ENCODE measurements at places on chromosomes 11 and 22. TPM values are rescaled to one million over a fixed set of nuclear protein-coding genes. Genes with fewer than 3 reads are reported as not detected.
A peak's percentile ranks its signal among the peaks of the same experiment; 100 is the strongest.

GRCh38 chr22:39238966-39239505 lies 5.7 kb downstream of the PDGFB start:
- peaks cover 79% of the 10 kb centered on the region for H3K27me3 ChIP-seq
- H3K27ac ChIP-seq: peak overlapping the region; percentile 75
- peaks cover 68% of the 10 kb centered on the region for H3K4me1 ChIP-seq

DNA sequence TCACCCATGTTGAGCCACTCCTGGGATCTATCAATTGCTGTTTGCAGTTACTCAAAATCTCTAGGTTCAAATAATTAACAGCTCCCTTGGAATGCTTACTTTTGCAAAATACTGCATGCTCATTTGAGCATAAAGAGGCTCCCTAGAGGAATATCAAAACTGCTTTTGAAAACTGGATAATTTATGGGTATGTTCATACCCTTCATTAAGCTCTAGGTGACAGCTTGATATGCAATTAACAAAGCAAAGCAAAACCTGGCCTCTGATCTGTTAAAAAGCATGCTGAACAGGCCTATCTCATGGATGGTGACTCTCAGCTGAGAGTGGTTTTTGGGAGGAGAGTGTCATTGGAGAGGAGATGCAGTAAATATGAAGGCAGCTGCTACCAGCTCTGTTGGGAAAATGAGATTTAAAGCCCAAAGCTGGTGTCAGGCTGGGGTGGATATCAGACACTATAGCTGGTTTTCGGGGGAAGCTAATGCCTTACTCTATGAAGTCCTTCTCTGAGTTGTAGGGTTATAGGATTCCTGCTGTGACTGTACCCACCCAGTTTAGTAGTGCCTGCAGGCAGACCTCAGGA lies 110.9 kb downstream of the RASSF10 start:
- H3K27ac ChIP-seq: no peak overlapping the region
- no peak for DNase-seq
- H3K4me3 ChIP-seq: no peak overlapping the region
- no peaks in the 10 kb centered on the region for H3K36me3 ChIP-seq
- no peaks in the 10 kb centered on the region for H3K27me3 ChIP-seq

Gene LGR4
- 28.7 TPM for total RNA-seq

- H3K27ac ChIP-seq: no peak overlapping the region
- DNase-seq: no peak
- H3K4me1 ChIP-seq: no peaks in the 10 kb centered on the region
- H3K36me3 ChIP-seq: no peaks in the 10 kb centered on the region
Observed at GRCh38 chr11:18452927-18453326, 2.7 kb upstream of the LDHAL6A start.

- H3K27me3 ChIP-seq: no peaks in the 10 kb centered on the region
- no peak overlapping the region for H3K4me3 ChIP-seq
- peaks cover 3% of the 10 kb centered on the region for H3K36me3 ChIP-seq
- H3K27ac ChIP-seq: peak overlapping the region; percentile 92
- peak; percentile 60 for DNase-seq
Observed at GRCh38 chr22:36329254-36330078, 58.3 kb downstream of the MYH9 start.

GRCh38 chr11:119723243-119723951 lies 5.6 kb downstream of the NECTIN1 start:
- no peak overlapping the region for H3K4me3 ChIP-seq
- no peaks in the 10 kb centered on the region for H3K27me3 ChIP-seq
- H3K4me1 ChIP-seq: peaks cover 47% of the 10 kb centered on the region
- no peak for DNase-seq

- no peak for DNase-seq
- H3K4me1 ChIP-seq: no peaks in the 10 kb centered on the region
- H3K27me3 ChIP-seq: no peaks in the 10 kb centered on the region
Observed at GRCh38 chr11:39363571-39363970, 2095.9 kb downstream of the LRRC4C start.

DNA sequence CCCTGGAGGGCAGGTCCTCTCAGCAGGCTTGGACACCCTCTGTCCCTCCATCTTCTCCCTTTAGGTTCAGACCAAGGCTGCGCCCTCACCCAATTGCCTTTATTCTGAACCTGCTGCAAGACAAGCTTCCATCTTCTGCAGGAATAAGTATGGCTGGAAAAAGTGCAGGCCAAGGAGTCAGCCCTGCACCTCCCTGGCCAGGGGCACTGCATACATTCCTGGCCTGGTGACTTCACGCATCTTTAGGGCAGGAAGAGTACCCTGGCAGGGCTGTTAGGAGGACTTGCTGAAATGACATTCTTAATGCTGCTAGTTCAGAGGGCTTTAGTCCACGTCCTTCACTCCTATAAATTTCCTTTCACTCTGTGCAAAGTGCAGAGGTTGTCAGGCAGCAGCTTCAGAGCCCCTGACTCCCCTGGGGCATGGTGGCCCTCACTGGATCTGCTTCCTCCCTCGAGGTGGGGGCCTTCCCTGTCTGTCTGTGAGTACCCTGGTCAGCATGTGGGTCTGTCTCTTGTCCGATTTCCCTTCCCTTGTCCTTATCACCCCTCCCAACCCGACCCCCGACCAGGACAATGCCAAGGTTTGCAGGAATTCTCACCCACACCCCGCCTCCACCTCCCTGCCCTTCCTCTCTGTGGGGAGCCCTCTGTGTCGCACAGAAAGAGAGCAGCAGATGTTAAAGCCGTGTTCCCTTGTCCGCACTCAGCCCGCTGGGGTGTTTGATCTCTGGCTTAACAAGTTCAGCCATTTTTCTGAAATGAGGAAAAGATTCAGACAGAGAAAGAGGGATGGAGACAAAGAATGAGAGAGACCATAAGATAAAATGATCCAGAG lies 124.5 kb upstream of the SYT13 start:
- H3K4me3 ChIP-seq: no peak overlapping the region
- no peaks in the 10 kb centered on the region for H3K36me3 ChIP-seq
- DNase-seq: no peak
- no peak overlapping the region for H3K27ac ChIP-seq

Gene P4HA3
- total RNA-seq: 0.64 TPM

DNA sequence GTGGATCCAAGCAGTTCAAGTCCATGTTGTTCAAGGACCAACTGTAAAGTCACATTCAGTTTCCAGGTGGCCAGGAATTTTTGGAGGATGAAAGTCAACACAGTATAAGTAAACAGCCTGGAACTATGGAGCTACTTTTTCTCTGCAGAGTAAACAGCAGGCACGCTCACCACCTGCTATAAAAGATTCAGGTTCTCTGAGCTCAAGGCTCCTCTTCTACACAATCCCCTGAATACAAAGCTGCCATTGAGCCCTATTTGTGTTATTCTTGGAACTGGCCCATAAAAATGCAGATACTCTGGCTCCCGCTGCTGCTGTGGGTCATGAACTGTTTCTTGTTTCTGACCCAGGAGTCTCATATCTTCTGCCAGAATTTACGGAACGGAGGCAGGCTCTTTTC lies 56.9 kb upstream of the PRR5 start:
- peaks cover 9% of the 10 kb centered on the region for H3K4me1 ChIP-seq
- no peaks in the 10 kb centered on the region for H3K36me3 ChIP-seq
- H3K27ac ChIP-seq: no peak overlapping the region
- no peak overlapping the region for H3K4me3 ChIP-seq
- no peaks in the 10 kb centered on the region for H3K27me3 ChIP-seq

Gene OR52I1
- total RNA-seq: not detected

- no peaks in the 10 kb centered on the region for H3K27me3 ChIP-seq
- no peaks in the 10 kb centered on the region for H3K36me3 ChIP-seq
- peak; percentile 80 for DNase-seq
- H3K4me1 ChIP-seq: peaks cover 17% of the 10 kb centered on the region
Observed at GRCh38 chr11:77407613-77408012, 66.3 kb downstream of the PAK1 start.

GRCh38 chr11:96012086-96012824 lies 88.3 kb upstream of the MTMR2 start:
- DNase-seq: peak; percentile 49
- no peaks in the 10 kb centered on the region for H3K27me3 ChIP-seq
- H3K4me1 ChIP-seq: peaks cover 15% of the 10 kb centered on the region

DNA sequence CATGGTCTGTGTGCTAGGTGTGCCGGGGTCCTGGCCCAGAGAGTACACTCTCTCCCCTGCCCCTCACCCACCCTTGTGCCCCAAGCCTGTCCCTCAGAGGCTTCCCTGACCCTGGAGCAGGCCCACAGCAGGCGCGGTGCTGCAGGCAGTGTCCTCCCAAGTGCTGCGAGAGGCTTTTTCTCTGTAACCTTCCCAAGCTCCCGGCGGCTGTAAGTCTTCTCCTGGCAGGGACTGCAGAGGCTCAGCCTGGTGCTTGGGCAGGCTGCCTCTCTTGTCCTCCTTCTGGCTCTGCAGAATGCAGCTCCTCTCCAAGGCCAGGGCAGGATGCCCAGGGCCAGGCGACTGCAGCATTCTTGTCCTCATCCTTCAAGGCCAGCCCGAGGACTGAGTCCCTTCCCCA lies 15.9 kb downstream of the RFPL1 start:
- H3K4me3 ChIP-seq: no peak overlapping the region
- DNase-seq: no peak
- no peaks in the 10 kb centered on the region for H3K36me3 ChIP-seq
- no peak overlapping the region for H3K27ac ChIP-seq
- no peaks in the 10 kb centered on the region for H3K4me1 ChIP-seq

- H3K27me3 ChIP-seq: no peaks in the 10 kb centered on the region
- no peak for DNase-seq
Observed at GRCh38 chr22:24925586-24926427, 20.7 kb downstream of the LHFPL7 start.

DNA sequence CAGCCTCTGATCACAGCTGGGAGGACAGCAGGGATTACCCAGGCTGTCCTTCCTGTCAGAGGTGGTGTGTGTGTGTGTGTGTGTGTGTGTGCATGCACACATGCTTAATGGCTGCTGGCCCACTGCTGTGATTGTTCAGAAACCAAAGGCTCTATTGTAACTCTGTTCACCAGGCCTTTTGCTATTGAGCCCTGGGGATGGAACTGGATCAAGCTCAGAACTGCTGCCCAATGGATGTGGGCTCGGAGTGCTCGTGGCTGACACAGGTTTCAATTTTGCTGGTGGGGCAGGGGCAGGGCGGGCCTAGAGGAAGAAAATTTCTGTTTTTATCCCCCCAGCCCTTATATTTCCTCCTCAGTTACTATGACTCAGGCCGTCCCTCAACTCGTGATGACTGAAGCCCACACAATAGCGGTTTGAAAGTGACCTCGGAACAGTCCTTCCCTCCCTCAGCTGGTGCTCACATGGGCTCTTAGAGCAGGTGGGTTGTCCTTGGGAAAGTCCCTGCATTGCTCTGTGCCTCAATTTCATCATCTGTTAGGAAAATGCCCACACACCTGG lies 359.3 kb downstream of the TENM4 start:
- H3K4me3 ChIP-seq: no peak overlapping the region
- no peaks in the 10 kb centered on the region for H3K4me1 ChIP-seq
- H3K36me3 ChIP-seq: no peaks in the 10 kb centered on the region

Gene CLCF1
- 4.2 TPM for total RNA-seq

DNA sequence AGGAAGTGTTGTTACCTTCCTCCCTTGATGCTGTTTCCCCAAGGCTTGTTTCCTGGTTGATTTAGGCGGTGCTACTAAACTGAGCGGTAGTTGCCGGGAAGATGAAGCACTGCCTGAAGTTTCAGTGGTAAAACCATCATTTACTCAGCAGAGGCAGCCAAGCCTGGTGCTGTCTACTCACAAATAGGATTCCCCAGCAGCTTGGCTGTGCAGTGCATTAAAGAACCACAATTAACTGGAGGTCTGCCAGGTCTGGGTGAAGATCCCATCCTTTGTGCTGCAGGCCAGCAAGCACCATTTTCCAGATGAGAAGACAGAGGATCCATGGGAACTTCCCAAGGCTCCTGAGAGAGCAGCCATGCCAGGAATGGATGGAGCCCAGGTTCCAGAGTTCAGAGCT lies 231.9 kb upstream of the E2F8 start:
- H3K4me3 ChIP-seq: no peak overlapping the region
- H3K36me3 ChIP-seq: no peaks in the 10 kb centered on the region
- no peaks in the 10 kb centered on the region for H3K27me3 ChIP-seq
- H3K27ac ChIP-seq: no peak overlapping the region
- H3K4me1 ChIP-seq: no peaks in the 10 kb centered on the region

DNA sequence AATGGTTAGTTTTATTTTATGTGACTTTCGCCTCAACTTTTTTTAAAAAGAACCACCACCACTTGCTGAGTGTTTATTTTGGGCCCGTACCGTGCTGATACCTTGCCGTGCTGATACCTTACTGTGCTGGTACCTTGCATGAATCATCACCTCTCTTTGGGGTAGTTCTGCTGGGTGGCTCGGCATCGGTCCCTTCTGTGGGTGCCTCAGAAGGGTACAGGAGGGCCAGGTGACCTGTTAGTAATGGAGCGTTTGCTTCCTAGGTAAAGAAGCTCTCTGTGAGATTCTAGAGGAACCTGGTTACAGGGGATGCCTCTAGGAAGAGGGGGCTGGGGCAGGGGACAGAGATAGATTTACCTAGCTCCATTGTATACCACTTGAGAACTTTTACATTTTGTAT lies 17.1 kb downstream of the TOM1 start:
- H3K27me3 ChIP-seq: no peaks in the 10 kb centered on the region
- no peaks in the 10 kb centered on the region for H3K36me3 ChIP-seq
- DNase-seq: no peak
- H3K4me3 ChIP-seq: no peak overlapping the region
- H3K27ac ChIP-seq: no peak overlapping the region

DNA sequence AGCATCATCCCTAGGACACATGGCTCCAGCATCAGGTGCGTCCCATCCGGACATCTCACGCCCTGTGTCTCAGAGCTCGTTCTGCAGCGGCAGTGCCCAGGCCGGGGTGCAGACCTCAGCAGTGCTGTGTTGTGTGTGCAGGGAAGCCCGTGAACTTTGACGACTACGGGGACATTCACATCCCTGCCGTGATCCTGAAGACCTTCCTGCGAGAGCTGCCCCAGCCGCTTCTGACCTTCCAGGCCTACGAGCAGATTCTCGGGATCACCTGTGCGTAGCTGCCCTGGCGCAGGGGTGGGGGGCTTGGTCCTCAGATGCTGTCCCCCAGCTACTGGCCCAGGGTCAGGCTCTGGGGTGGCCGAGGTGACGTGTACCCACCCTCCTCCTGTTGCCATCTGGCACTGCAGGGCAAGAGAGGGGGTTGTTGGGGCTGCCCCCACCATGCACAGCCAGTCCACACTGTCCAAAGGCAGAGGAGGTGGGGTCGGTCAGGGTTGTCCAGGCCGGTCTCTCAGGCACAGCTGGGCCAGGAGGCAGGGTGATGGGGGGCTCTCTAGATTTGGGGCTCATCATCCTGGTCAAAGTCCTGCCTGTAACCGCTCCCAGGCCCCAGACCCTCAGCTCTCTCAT lies 96.5 kb downstream of the ARHGAP8 start:
- no peaks in the 10 kb centered on the region for H3K27me3 ChIP-seq
- no peaks in the 10 kb centered on the region for H3K36me3 ChIP-seq
- no peak overlapping the region for H3K27ac ChIP-seq
- H3K4me3 ChIP-seq: no peak overlapping the region

DNA sequence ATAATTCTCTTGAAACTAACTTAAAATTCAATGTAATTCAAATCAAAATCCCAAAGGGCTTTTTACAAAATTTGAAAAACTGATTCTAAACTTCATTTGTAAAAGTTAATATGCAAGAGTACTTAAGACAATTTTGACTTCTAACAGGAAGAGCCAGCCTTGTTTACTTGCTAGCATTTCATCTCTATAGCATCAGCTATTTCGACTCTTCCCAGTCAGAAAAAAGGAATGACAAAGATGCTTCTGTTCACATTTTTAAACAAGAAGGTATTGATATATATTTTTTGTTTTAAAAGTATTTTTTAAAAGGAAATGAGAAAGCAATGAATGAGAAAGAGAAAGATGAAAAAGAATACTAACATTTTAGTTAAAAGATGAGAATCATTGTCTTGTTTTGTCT lies 16.4 kb downstream of the SLN start:
- H3K27me3 ChIP-seq: peaks cover 24% of the 10 kb centered on the region
- no peak for DNase-seq
- H3K4me1 ChIP-seq: no peaks in the 10 kb centered on the region
- H3K27ac ChIP-seq: no peak overlapping the region
- H3K4me3 ChIP-seq: no peak overlapping the region

All from transverse colon (tissue), 4 donors.